ENCODE measurements at places on chromosomes 12 and 14.
A peak's percentile ranks its signal among the peaks of the same experiment; 100 is the strongest.

- no peak for DNase-seq
Measured at GRCh38 chr12:54734196-54734950, 86.2 kb upstream of the DCD start.

DNA sequence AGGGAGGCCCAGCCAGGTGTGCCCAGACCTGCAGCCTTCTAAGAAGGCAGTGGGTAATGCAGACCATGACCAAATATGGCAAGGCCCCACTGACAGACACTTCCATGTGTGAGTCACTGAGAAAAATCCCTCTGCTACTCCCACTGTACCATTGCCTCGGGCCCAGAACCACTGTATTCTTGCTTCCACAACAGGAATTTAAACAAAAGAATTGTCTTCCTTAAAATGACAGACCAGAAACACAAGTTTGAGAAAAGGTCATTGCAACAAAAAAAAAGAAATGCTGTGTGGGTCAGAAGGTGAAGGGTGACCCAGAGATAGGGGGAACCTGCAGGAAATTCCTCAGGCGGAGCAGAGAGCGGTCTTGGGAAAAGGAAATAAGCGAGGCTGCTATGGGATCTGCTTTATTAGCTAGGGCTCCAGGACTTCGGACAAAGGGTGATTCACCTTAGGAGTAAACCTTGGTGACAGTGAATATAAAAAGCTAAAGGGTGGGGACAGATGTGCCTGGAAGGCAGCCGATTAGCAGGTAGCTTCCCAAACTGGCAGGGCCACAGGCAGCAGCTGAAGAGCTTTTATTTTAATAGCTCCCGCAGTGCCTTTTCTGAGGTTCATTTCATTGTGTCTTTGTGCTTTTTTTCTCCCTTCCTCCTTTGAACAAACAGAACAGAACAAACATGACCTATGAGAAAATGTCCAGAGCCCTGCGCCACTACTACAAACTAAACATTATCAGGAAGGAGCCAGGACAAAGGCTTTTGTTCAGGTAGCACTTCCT lies 185.3 kb upstream of the BCL2L14 start:
- peak; percentile 94 for DNase-seq

- no peak for DNase-seq
Measured at GRCh38 chr12:18345021-18345735, 83.9 kb downstream of the PIK3C2G start.

GRCh38 chr14:82009993-82010392 lies 476.3 kb upstream of the SEL1L start:
- DNase-seq: no peak

DNA sequence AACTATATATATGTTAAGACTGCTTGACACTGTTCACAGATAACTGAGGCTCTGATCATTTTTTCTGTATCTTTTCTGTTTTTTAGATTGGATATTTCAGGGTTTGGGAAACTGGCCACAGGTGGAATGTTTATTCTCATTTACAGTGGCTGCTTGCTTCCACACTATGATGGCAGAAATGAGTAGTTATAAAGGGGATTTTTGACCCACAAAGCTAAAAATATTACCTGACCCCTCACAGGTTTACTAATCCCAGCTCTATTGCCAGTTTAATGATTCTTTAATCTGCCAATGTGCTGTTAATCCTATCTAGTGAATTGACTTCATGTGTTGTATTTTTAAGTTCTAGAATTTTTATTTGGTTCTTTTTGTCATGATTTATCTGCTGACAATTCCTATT lies 29.6 kb downstream of the ACADS start:
- DNase-seq: no peak

DNA sequence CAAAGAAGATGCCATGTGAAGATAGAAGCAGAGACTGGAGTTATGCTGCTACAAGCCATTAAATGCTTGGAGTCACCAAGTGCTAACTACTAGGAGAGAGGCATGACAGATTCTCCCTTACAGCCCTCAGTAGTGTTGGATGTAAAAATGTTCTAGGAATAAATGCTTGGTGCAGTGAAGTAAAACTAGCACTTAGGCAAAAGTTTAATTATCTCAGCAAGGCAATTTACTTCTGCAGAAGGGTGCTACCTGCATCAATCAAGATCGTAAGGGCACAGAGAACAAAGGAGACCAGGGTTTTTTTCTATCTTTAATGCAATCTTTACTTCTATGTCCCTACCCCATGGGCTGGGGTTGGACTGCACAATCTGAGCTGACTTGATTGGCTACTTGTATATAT lies 9.5 kb upstream of the DNM1L start:
- no peak for DNase-seq
